ENCODE measurements at places on chromosomes 5 and 9.

DNA sequence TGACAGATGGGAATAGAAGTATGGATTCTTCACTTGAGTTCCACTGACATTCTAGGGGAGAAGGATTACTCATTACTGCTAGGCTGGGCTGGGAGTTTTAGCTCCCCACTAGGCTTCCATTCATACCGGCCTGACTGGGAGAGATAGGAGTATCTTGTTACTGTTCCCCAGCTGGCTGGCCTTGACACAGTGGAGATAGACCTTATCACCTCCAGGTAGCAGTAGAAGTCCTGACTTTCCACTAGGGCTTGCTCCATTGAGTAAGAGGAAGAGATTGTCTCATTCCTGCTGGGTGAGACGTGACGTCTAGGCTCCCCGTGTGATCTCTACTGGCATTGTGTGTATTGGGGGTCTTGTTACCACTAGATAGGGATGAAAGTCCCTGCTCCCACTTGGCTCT, 156.4 kb downstream of the CACNA1B start:
- no peak for DNase-seq

- no peak for DNase-seq
Measured at GRCh38 chr5:141945511-141946051, 12.4 kb downstream of the PCDH12 start.

DNA sequence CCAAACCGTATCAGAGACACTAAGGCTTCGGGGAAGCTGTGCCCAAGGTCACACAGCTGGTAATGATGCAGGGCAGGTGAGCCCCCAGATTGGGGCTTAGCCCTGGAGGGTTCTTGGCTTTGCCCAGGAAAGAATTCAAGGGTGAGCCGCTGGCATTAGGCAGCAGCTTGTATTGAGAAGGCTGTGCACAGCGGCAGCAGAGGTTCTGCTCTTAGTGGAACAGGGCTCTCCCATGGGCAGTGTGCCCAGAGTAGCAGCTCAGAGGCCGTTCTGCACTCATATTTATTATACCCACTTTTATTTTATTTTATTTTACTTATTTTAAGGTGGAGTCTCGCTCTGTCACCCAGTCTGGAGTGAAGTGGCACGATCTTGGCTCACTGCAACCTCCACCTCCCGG, 85.8 kb upstream of the IER5L start:
- no peak for DNase-seq

- no peak for DNase-seq
Measured at GRCh38 chr9:136927343-136928271, 16.9 kb downstream of the FBXW5 start.

GRCh38 chr5:11104651-11105112, 343.6 kb upstream of the DAP start:
- DNase-seq, result no peak

GRCh38 chr5:9025942-9026341, 519.9 kb downstream of the SEMA5A start:
- DNase-seq, result no peak

GRCh38 chr5:172172912-172173563, 15.0 kb downstream of the STK10 start:
- DNase-seq, result no peak

DNA sequence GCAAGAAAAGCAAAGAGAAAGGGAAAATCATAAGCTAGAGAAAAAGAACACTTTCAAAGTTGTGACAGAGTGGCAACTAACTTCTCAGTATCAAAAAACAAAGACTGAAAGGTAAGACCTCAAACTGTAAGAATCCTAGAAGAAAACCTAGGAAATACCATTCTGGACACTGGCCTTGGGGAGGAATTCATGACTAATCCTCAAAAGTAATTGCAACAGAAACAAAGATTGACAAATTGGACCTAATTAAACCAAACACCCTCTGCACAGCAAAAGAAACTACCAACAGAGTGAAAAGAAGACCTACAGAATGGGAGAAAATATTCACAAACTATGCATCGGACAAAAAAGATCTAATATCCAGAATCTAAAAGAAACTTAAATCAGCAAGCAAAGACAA, 79.1 kb downstream of the FEM1C start:
- DNase-seq, result no peak

DNA sequence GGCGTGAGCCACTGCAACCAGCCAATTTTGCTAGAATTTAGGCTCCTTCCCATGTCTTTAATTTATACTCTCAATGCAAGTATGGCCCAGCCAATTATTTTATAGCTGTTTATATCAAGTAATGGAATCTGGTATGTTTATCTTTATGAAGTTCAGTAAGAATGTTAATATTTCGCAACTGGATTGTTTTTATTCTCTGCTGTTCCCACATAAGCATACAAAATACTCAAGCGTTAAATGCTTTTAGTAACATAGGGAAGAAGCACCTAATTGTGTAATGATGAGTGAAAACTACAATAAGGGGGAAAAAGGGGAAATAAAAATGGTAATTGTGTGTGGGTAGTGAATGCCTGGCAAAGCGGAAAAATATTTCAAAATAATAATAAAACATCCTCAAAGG, 21.3 kb downstream of the PWWP2A start:
- DNase-seq, result no peak

GRCh38 chr5:125012727-125013451, 266.4 kb upstream of the ZNF608 start:
- no peak for DNase-seq

GRCh38 chr9:37221489-37222106, 101.2 kb downstream of the ZCCHC7 start:
- DNase-seq, result no peak

- DNase-seq, result no peak
Measured at GRCh38 chr9:22278426-22278825, 168.2 kb upstream of the DMRTA1 start.

DNA sequence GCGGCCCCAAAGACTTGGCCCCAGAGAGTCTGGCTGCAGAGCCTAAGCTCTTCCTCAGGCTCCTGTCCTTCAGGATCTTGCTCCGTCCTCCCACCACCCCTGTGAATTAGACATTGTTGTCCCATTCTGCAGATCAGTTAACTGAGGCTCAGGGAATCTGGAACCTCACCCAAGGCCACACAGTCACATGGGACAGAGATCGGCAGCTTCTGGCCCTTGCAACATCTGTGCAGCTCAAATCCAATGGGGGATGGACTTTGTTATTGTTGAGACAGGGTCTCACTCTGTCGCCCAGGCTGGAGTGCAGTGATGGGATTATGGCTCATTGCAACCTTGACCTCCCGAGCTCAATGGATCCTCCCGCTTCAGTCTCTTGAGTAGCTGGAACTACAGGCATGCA, 23.9 kb upstream of the LAMC3 start:
- no peak for DNase-seq

GRCh38 chr9:111955048-111955447, 58.4 kb downstream of the UGCG start:
- no peak for DNase-seq

DNA sequence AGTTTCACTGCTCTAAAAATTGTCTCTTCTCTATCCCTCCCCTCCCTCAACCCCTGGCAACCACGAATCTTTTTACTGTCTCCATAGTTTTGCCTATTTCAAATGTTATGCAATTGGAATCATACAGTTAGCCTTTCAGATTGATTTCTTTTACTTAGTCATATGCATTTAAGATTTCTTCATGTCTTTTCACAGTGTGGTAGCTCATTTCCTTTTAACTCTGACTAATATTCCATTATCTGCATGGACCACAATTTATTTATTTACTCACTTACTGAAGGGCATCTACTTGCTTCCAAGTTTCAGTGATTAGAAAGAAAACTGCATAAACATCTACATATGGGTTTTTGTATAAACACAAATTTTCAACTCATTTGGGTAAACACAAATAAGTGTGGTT, 372.3 kb downstream of the CDH18 start:
- DNase-seq, result no peak

DNA sequence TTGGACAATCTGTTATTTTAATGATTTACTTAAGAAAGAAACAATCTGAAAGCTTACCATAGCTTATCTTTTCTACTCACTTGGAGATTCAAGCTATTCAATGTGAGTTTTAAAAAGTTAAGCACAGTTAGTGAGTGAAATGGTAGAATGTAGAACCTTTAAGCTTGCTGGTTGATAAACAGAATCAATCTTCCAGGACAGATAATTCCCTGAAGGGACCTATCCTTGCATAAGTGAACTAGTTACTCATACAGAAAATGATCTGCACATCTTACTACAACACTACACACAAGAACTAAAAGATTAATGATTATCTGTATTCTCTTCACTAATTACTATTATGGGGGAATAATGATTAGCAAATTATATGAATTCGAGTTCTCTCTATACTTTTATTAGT, 165.6 kb downstream of the PALM2AKAP2 start:
- no peak for DNase-seq

DNA sequence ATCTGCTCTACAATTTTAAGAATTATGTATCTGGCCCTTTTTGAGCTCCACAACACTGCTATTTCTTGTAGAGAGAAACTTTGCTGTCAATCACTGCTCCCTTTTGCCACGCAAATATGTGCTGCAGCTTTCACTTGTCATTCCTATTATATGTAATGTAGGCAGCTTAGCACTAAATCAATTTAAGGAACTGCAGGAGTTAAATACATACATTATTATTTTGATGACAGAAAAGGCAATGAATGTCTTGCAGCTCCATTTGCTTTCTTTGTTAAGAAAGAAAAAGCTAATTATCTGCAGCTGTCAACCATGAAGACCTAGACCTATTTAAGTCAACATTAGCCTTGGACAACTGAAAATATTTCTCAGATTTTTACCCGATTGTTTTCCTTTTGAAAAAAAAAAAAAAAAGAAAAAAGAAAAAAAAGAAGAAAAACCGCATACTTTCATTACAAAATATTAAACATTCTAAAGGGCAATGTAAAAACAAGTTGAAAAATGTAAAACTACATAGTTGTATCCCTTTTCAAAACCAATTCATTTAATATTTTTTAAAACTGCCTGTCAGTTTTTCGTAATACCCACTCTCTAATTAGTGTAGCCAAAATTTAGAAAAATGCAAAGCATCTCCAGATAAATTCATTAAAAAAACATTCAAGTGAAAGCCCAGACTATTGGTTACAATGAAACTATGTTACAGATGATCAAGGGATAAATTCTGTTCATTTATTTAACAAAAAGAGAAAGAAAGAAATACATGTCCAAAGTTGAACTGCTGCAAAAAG, 57.2 kb downstream of the RFX3 start:
- no peak for DNase-seq

GRCh38 chr5:54881286-54882005, 103.9 kb downstream of the ESM1 start:
- no peak for DNase-seq

All from esophagus squamous epithelium (tissue), 5 donors.